ENCODE measurements at places on chromosomes 12 and 14. TPM values are rescaled to one million over a fixed set of nuclear protein-coding genes. Genes with fewer than 3 reads are reported as not detected.

GRCh38 chr12:108270035-108270848 is 68.9 kb downstream of the CMKLR1 start:
- no peak overlapping the region for H3K4me3 ChIP-seq
- DNase-seq = no peak
- no peaks in the 10 kb centered on the region for H3K36me3 ChIP-seq

- no peak for DNase-seq
- no peak overlapping the region for H3K27ac ChIP-seq
- H3K4me1 ChIP-seq = no peaks in the 10 kb centered on the region
- H3K36me3 ChIP-seq = no peaks in the 10 kb centered on the region
Observed at GRCh38 chr12:87836190-87836589, 193.0 kb downstream of the C12orf50 start.

GRCh38 chr12:113667676-113668356 is 196.1 kb upstream of the LHX5 start:
- no peak overlapping the region for H3K4me3 ChIP-seq
- H3K27ac ChIP-seq = no peak overlapping the region
- H3K27me3 ChIP-seq = peaks cover 12% of the 10 kb centered on the region
- H3K36me3 ChIP-seq = no peaks in the 10 kb centered on the region
- no peaks in the 10 kb centered on the region for H3K4me1 ChIP-seq

GRCh38 chr14:96710060-96710666 is 87.0 kb upstream of the VRK1 start:
- no peak overlapping the region for H3K4me3 ChIP-seq
- DNase-seq = no peak
- no peak overlapping the region for H3K27ac ChIP-seq
- no peaks in the 10 kb centered on the region for H3K27me3 ChIP-seq

GRCh38 chr14:71996610-71997009 is 64.4 kb downstream of the RGS6 start:
- DNase-seq = no peak
- H3K27ac ChIP-seq = no peak overlapping the region
- no peak overlapping the region for H3K4me3 ChIP-seq
- no peaks in the 10 kb centered on the region for H3K36me3 ChIP-seq

DNA sequence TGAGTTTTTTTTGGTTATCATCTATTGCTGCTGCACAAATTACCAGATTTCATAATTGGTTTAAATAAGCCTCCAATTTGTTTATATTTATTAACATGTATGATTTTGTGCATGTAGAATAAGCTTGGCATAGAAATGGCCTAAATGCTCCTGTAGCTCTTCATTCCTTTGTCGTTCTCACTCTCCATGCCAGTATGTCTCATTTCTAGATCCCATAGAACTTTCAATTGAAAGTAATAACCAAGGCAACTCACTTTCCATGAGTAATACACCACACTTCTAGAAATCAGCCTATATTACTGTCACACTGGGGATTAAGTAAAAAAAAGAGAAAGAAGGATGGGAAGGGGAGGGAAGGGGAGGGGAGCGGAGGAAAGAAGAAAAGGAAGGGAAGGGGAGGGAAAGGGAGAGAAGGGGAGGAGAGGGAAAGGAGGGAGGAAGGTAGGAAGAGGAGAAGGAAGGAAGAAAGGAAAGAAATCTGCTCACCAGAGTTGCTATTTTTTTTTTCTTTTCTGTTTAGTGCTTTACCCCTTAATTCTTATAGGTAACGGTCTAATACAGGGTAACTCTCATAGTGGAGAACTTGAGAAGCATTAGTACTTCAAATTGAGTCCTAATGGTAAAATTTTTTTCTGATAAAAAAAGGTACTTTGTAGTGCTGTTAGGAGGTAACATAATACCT is 45.6 kb downstream of the MDM2 start:
- H3K36me3 ChIP-seq = no peaks in the 10 kb centered on the region
- H3K4me3 ChIP-seq = no peak overlapping the region
- DNase-seq = no peak
- no peaks in the 10 kb centered on the region for H3K27me3 ChIP-seq

DNA sequence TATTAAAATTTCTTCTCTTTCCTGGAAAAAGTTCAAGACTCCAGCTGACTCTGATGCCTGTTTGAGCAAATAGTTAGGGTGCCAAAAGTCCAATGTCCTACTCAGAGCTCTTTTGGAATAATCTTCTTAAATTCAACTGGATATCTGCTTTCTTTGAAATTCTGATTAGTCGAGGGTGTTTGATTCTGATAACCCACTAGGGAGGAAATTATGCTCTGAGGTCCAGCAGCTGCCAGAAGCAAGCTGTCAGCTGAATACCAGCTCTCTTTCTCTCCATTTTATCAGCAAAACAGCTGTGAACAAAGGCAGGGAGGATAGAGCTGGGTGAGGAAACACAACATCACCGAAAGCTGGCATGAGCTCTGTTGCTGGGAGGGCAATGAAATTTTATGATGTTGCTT is 141.5 kb downstream of the CAND1 start:
- no peak for DNase-seq
- H3K4me1 ChIP-seq = no peaks in the 10 kb centered on the region
- H3K27ac ChIP-seq = no peak overlapping the region
- no peaks in the 10 kb centered on the region for H3K27me3 ChIP-seq

GRCh38 chr12:6208130-6208529 is 7.9 kb downstream of the CD9 start:
- DNase-seq = no peak
- no peaks in the 10 kb centered on the region for H3K27me3 ChIP-seq
- H3K4me3 ChIP-seq = no peak overlapping the region
- H3K27ac ChIP-seq = no peak overlapping the region
- H3K36me3 ChIP-seq = no peaks in the 10 kb centered on the region

- H3K4me3 ChIP-seq = no peak overlapping the region
- H3K36me3 ChIP-seq = no peaks in the 10 kb centered on the region
- DNase-seq = no peak
- no peak overlapping the region for H3K27ac ChIP-seq
- H3K27me3 ChIP-seq = no peaks in the 10 kb centered on the region
Observed at GRCh38 chr12:91980389-91980821, 165.2 kb downstream of the BTG1 start.

DNA sequence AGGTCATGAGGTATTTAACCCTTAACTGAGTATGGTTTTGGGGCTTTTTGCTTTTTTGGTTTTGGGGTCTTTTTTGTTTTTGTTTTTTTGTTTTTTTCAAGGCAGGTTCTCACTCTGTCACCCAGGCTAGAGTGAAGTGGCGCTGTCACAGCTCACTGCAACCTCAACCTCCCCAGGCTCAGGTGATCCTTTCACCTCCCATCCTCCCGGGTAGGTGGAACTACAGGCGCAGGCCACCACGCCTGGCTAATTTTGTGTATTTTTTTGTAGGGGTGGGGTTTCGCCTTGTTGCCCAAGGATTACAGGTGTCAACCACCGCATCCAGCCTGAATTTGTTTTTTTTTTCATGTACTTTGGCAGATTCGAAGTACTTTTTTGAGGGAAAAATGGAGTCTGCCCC is 19.9 kb downstream of the RAP1B start:
- DNase-seq = no peak
- no peak overlapping the region for H3K27ac ChIP-seq
- no peaks in the 10 kb centered on the region for H3K27me3 ChIP-seq
- H3K36me3 ChIP-seq = peaks cover 18% of the 10 kb centered on the region
- H3K4me3 ChIP-seq = no peak overlapping the region
- peaks cover 10% of the 10 kb centered on the region for H3K4me1 ChIP-seq

GRCh38 chr14:93285044-93285443 is 47.8 kb downstream of the BTBD7 start:
- no peaks in the 10 kb centered on the region for H3K36me3 ChIP-seq
- H3K27me3 ChIP-seq = no peaks in the 10 kb centered on the region
- peaks cover 12% of the 10 kb centered on the region for H3K4me1 ChIP-seq
- no peak overlapping the region for H3K27ac ChIP-seq
- DNase-seq = peak; percentile 45
- H3K4me3 ChIP-seq = no peak overlapping the region

DNA sequence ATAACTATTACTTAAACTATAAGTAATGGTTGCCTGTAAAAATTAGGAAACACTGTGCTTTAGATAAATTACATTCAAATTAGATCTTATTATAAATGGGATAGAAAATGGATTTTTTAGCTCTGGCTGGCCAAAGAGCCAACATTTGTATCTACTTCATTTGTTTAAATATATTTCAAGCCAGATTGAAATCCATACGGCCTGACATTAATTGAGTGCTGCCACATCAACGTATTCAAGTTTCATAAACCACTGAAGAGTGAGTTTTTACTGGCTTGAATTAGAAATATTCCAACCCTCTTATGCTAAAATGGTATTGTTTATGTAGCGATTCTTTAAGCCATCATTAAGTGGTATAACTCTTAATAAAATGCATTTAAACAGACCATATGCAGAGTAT is 133.3 kb downstream of the VRK1 start:
- DNase-seq = no peak
- H3K27ac ChIP-seq = no peak overlapping the region

DNA sequence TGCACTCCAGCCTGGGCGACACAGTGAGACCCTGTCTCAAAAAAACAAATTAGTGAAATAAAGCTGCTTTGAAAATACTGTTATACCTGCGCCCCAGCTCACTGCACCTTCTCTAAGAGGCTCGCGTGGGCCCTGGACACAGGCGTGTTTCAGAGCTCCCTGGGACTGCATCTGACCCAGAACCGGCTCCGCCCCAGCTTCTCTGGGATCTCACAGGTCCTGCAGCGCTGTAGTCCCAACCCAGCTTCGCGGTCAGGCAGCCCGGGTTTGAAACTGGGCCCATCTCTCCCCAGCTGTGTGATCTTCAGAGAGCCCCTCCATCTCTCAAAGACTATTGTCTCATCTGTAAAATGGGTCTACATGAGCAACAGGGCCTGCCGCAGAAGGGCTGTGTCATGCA is 7.5 kb downstream of the RIMBP2 start:
- H3K4me3 ChIP-seq = no peak overlapping the region
- H3K27me3 ChIP-seq = no peaks in the 10 kb centered on the region
- H3K4me1 ChIP-seq = no peaks in the 10 kb centered on the region
- H3K36me3 ChIP-seq = no peaks in the 10 kb centered on the region
- DNase-seq = no peak
- H3K27ac ChIP-seq = no peak overlapping the region

DNA sequence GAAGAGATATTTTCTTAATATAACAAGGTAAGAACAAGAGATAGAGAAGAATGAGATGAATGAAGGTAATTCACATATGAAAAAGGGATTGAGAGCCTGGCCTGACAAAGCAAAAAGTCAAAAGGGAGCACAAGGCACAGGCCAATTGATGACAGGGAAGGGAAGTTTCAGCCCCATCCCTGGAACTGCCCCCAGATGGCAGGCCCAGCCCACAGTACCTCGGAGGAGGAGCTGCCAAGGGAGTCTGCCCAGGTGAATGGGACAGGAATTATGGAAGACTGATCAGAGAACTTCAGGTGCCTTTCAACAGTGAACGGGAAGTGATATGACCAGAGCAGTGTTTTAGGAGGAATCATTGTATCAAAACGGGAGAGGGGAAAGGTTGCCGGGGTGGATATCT is 15.7 kb downstream of the SNRPF start:
- H3K27ac ChIP-seq = no peak overlapping the region
- DNase-seq = no peak
- H3K4me1 ChIP-seq = no peaks in the 10 kb centered on the region

- peak overlapping the region; percentile 26 for H3K4me3 ChIP-seq
- peaks cover 28% of the 10 kb centered on the region for H3K4me1 ChIP-seq
- peak overlapping the region; percentile 66 for H3K27ac ChIP-seq
- H3K36me3 ChIP-seq = no peaks in the 10 kb centered on the region
- no peak for DNase-seq
Observed at GRCh38 chr14:35419429-35419841, 14.9 kb upstream of the NFKBIA start.

GRCh38 chr14:74456684-74457564 is 30.9 kb upstream of the SYNDIG1L start:
- no peak overlapping the region for H3K27ac ChIP-seq
- H3K27me3 ChIP-seq = no peaks in the 10 kb centered on the region
- DNase-seq = no peak
- H3K36me3 ChIP-seq = no peaks in the 10 kb centered on the region

- H3K4me3 ChIP-seq = peak overlapping the region; percentile 59
- H3K36me3 ChIP-seq = no peaks in the 10 kb centered on the region
- H3K27me3 ChIP-seq = peaks cover 1% of the 10 kb centered on the region
- no peak overlapping the region for H3K27ac ChIP-seq
- DNase-seq = no peak
Observed at GRCh38 chr14:24399447-24399822, 632 bp downstream of the NYNRIN start.

GRCh38 chr12:48822711-48823110 is 4.4 kb downstream of the CACNB3 start:
- peaks cover 4% of the 10 kb centered on the region for H3K4me1 ChIP-seq
- no peak for DNase-seq
- peaks cover 4% of the 10 kb centered on the region for H3K36me3 ChIP-seq
- H3K27ac ChIP-seq = no peak overlapping the region
- H3K27me3 ChIP-seq = no peaks in the 10 kb centered on the region

- H3K27ac ChIP-seq = peak overlapping the region; percentile 75
- H3K36me3 ChIP-seq = no peaks in the 10 kb centered on the region
- H3K27me3 ChIP-seq = no peaks in the 10 kb centered on the region
Observed at GRCh38 chr14:50039734-50040400, 76.5 kb downstream of the VCPKMT start.

DNA sequence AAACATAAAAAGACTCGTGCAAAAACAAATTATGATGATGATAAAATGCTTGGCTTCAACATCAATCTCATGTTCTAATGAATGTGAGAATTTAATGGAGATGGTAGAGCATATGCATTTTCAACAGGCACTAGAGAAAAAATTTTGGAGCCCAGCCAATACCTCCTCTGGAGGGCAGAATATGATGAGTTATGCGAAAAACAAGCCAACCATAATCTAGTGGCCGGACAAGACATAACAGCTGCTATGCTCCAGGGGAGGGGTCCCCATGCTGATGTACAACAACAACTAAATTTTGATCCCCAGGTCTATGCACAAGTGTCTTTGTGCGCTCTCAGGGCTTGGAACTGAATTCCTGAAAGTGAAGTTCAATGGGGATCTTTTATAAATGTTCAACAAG is 1197.5 kb downstream of the LRFN5 start:
- no peak overlapping the region for H3K4me3 ChIP-seq
- H3K4me1 ChIP-seq = no peaks in the 10 kb centered on the region
- no peak for DNase-seq
- no peaks in the 10 kb centered on the region for H3K36me3 ChIP-seq

GRCh38 chr14:68704736-68705720 is 87.8 kb downstream of the ZFP36L1 start:
- H3K4me3 ChIP-seq = no peak overlapping the region
- no peaks in the 10 kb centered on the region for H3K36me3 ChIP-seq
- H3K27me3 ChIP-seq = no peaks in the 10 kb centered on the region
- no peak overlapping the region for H3K27ac ChIP-seq
- DNase-seq = peak; percentile 60

SAMD4A gene
- 69.0 TPM for total RNA-seq

BEST3 gene
- total RNA-seq = 1.0 TPM

ARHGAP9 gene
- 2.5 TPM for total RNA-seq

PIWIL1 gene
- not detected for total RNA-seq

BIN2 gene
- not detected for total RNA-seq

KLHDC1 gene
- total RNA-seq = 0.94 TPM

GLIPR1 gene
- total RNA-seq = 220 TPM

GPX2 gene
- not detected for total RNA-seq

ACSS3 gene
- 13.9 TPM for total RNA-seq

TDRD9 gene
- not detected for total RNA-seq

RPGRIP1 gene
- total RNA-seq = not detected
